AG08396 (cell line): ENCODE measurements at places on chromosomes 7 and 10.

DNA sequence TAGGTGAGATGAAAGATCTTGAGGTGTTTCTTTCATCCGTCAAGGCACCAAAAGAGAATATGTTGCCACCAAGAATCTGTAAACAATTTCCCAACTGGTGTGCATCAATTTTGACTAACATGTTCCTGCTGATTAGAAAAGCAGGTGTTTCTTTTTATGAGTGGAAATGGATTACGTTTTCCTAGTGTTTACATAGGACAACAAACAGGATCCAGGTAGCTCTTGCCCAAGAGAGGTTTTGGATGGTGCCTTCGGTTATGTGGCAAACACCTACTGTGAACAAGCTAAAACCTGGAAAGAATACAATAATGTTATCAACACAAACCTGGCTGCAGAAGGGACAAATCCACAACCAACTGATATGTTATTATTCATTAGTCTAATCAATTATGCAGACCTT, 53.6 kb upstream of the WNT16 start:
- no peak for DNase-seq

DNA sequence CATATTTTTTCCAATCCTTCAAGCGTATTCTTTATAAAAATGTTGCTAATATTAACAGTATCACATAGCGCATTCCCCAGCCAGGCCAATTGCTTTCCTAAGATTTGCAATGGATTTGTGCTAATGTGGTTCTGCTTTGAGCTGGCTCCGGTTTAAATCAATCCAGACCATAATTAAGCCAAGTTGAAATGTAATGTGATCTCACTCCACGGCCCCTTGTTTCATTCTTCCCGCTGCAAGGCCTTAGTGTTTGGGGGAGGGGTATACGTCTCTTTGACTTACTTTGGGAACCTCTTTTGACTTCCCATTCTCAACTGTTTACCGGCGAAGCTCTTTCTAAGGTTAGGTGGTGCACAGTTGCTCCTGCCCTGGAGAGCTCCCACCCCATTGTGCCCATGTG, 86.4 kb downstream of the PRPF18 start:
- DNase-seq, result no peak

GRCh38 chr10:133182190-133182589, 22.2 kb downstream of the KNDC1 start:
- DNase-seq, result no peak

- no peak for DNase-seq
Observed at GRCh38 chr10:105247831-105248499, 606.9 kb downstream of the SORCS3 start.

GRCh38 chr7:157434231-157434630, 97.4 kb downstream of the DNAJB6 start:
- no peak for DNase-seq
